ENCODE measurements at places on chromosomes 16 and 17.
A peak's percentile ranks its signal among the peaks of the same experiment; 100 is the strongest.

- DNase-seq = no peak
Measured at GRCh38 chr16:15990902-15991301, 41.5 kb downstream of the ABCC1 start.

DNA sequence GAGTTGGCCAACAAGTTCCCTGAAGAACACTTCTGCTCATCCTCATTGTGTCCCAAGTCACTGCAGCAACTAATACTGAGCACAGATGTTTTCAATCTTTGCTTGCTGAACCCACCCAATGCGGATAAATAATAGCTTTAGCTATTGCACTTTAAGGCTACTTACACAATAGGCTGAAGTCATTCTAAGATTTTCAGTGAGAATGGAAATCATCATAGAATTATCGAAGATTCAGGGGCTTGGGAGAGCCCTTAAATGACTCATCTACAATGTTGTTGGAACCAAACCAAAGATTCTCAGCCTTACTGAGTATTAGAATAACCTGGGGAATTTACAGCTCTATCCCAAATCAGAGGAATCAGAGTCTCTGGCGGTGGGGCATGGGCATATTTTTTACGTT is 51.2 kb downstream of the SYCE1L start:
- DNase-seq = no peak

DNA sequence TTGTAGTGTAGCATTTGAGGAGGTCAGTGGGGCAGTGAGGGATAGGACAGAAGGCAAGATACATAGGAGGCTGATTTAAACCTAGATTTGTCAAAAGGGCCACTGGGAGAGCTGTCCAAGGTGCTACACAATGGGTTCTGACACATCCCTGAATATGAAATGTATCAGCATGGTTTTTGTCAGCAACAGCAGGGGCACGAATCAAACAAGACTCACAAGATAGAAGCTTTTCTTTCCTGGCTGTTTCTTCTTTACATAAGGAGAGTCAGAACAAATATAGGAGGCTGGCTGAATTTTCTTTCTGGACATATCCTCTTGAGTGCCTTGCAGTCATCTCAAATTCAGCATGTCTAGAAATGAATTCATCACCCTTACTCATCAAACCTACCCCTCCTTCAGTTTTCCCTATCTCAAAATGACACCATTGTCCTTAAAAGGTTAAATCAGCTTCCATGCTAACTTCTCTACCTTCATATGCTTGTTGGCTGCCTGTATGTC is 130.5 kb downstream of the NPIPB5 start:
- DNase-seq = peak; percentile 37

- DNase-seq = peak; percentile 58
Measured at GRCh38 chr16:72400257-72401083, 228.5 kb upstream of the PMFBP1 start.

- no peak for DNase-seq
Measured at GRCh38 chr16:57761301-57761700, 25.7 kb downstream of the KATNB1 start.

- no peak for DNase-seq
Measured at GRCh38 chr17:82619211-82619610, 29.0 kb downstream of the WDR45B start.

DNA sequence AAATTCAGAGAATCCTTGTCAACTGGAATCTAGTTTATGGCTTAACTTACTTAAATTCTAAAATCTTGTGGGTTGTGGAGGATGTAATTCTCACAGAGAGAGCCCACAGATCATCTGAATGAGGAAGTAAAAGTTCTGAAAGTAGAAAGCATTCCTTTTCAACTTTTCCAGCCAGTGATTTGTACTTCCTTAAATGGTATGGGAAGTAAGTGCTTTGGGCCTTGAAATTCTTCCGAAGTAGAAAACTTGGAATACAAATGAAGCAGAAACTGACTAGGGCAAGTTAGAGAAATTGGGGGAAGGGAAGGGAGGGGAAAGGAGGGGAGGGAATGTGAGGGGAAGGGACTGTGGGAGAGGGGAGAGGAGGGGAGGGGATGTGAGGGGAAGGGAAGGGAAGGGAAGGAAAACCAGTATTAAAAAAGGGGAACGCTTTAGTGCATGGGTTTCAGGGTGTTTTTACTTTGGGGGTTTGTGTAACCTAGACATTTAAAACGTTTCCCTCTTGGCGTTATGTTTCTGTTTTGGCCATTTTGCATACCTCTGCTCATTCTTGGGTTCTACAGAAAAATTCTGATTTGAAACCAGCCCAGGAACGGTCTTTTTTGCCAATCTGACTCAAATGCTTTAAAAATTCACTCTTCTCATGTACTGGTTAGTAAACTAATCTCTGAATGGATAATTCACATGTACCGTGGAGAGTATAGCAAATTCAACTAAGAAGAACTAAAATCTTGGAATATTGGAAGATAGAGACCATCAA is 15.5 kb upstream of the SNTB2 start:
- no peak for DNase-seq

DNA sequence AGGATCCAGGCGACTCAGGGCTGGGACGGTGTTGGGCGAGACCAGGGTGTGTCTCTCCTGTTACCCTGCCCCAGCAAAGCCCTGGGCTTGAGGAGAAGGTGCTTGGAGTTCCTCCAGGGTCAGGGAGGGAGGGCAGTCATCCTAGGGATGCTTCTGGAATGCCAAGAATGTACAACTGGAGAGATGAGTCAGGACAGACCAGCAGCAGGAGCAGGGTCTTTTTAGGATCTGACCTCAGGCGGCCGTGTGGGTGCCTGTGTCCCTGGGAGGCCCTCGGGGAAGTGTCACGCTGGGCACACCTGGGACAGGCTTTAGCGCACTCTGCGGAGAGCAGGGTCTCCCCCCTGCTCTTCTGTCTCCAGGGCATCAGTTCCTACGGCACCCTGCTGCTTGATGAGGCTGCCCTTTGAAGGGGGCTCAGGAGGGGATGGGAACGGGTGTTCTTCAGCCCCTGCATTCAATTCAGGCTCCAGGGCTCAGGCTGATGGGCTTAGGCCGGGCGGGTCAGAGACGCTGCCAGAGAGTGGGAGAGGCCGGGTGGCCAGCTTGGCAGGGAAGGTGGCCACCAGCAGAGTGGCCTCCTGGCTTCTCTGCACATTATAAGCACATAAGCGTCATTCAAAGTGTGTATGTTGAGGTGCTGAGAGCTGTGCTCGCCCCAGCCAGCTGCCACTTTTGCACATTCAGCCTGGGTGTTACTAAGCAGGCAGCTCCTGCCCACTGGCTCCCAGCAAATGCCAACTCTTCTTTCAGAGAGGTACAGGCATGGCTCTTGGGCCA is 8.4 kb upstream of the MTSS2 start:
- DNase-seq = no peak

DNA sequence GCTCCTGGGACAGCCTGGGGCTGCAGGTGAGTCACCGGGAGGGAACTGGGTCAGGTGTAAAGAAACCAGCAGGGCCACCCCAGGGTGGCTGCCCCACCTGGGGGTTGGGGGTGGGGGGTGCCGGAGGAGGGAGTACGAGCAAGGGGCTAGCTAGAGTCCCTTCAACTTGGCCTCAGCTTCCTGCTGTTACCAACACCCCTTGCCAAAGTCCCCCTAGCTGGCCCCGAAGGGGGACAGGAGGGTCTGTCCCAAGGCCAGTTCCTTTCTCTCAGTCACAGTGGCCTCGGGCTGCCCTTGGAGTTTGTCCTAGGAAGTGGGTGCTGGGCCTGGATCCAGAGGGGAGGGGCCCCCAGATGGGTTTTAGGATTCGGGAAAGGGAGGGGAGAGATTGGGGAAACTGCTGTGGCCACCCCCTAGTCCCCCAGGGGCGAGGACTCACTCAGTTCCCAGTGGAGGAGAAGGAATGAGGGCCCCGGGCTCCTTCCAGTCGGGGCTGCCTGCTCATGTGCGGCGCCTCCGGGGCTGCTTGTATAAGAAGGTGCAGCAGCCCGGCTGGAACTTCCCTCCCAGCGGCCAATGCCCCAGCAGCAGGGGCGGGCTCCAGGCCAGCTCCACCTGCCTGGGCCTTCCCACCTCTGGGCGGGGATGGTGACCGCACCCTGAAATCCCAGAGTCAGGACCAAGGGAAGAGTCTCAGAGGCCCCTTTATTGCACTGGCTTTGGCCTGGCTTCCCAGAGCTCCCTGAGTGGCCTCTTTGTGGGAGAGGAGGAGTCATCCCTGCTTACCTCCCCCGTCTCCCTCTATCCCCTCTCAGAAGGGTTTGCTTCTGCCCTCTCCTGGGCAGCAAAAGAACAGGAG is 7.3 kb downstream of the ARHGAP27 start:
- DNase-seq = no peak

GRCh38 chr16:88536971-88537751 is 33.0 kb upstream of the ZC3H18 start:
- peak; percentile 21 for DNase-seq

- no peak for DNase-seq
Measured at GRCh38 chr16:49307176-49307575, 25.5 kb upstream of the CBLN1 start.

DNA sequence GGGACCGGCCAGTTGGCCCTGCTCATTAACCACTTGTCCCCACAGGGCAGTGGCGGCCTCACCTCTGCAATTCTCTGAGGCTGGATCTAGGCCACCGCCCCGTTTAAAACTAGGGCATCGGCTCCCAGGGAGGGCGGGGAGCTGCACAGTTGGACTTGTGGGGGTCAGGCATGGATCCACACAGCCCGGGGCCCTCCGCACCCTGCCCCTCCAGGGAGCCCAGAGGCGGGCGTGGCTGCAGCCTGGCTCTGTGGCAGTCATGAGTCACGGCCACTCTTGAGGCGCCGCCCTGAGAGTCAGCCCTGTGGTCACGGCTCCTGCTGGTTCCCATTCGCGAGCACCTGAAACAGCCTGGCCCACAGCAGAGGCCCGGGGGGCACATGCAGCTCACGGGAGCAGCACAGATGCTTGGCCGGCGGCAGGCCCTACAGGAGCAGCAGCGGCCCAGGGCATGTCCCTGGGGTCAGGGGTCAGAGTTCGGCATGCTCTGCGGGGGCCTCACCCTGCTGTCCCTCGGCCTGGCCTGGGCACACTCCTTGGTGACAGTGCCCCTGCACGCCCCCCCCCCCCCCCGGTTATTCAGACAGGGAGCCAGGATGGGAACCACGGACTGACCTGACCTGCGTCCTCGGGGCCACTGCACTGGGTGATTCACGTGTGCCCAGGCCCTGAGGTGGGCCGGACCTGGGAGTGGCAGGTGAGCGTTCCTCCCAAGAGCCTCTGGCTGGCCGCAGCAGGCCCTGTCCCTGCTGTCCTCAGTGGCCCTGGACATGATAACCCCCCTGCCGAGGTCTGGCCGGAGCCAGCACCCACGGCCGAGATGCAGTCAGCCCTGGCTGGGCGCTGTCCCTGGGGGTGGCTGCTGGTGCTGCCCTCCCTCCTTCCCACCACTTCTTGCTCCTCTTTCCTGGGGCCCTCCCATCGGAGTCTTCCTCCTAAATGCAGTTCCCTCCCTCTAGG is 8.2 kb downstream of the CAPN15 start:
- peak; percentile 27 for DNase-seq

GRCh38 chr17:35213412-35213940 is 19.3 kb upstream of the SLC35G3 start:
- no peak for DNase-seq

GRCh38 chr17:44997733-44998520 is 29.8 kb upstream of the C1QL1 start:
- no peak for DNase-seq

DNA sequence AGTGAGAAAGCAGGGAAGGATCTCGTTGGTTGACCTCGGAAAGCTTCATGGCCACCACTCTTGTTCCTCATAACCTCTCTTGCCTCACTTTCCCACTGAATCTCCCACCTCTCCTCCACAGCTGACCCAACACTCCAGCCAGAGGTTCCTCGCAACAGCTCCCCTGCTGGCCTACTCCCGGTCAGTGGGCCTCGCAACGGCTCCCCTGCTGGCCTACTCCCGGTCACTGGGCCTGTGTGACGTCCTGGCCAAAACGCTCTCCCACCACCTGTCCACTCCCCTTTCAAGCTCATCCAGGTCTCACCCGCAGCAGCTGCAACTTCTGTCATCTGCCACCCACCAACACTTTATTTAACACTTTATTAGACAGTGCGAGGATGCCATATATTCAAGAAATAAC is 149.1 kb downstream of the VPS53 start:
- no peak for DNase-seq

GRCh38 chr17:47605011-47605410 is 44.7 kb upstream of the KPNB1 start:
- DNase-seq = no peak

GRCh38 chr16:3718019-3718391 is 681 bp upstream of the TRAP1 start:
- no peak for DNase-seq

- peak; percentile 84 for DNase-seq
Measured at GRCh38 chr16:84277244-84277823, 17.3 kb upstream of the WFDC1 start.

DNA sequence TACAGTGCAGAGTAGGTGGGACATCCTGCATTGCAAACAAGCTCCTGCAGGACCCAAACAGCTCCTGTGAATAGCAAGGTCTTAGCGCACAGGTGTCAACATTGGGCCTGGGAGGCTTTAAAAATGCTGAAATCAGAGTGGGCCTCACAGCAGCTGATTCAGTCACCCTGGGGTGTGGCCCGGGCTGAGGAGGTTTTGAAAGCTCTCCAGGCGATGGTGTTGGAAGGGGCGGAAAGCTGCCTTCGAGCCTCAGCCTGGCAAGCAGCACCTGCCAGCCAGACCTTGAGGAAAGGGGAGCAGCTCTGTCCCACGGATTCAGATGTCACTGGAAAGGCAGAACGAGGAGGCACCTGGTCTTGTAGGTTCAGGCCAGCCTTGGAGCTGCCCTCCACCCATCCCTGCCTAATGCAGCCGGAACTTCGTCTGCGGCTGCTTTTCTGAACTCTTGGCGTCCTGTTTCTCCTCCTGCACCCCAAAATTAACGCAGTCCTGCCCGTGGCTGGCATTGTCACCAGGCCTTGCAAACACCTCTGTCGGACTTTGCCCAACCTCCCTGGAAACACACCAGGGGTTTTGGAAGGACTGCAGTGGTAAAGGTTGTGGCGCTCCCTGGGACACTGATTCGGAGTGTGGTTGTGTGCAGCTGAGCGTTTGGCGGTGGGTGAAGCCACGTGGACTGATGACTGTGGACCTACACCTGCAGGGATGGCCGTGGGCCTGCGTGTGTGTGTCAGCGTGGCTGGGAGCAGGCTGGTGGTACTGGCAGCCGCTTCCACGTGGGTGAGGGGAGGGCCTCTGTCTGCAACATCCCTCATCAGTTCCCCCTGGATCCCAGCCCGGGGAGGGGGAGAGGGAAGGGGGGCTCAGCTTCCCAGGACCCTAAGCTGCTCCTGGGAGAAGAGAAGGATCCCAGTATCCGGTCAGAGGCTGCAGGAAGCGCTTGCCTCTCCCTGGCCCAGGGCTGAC is 3.4 kb downstream of the NECAB2 start:
- no peak for DNase-seq

DNA sequence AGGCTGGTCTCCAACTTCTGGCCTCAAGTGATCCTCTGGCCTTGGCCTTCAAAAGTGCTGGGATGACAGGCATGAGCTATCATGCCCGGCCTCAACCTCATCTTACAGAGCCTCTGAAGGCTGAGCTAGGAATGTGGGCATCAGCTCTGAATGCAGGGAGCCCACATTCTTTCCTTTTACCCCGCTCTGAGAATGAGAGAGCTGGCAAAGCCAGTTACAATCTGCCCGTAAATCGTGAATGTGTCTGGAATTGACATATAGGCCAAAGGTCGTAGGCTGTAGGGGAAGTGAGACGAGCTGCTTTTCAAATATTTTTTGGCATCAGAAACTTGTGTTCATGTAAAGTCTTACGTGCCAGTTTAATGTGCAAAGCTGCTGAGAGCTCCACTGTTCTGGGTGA is 4.5 kb downstream of the TMEM238L start:
- no peak for DNase-seq

- no peak for DNase-seq
Measured at GRCh38 chr16:57427307-57427706, 19.9 kb downstream of the CIAPIN1 start.
